ENCODE measurements at places on chromosomes 1 and 21.

- no peak for DNase-seq
Observed at GRCh38 chr1:240149484-240150094, 57.9 kb downstream of the FMN2 start.

GRCh38 chr1:209368864-209369598 is 214.5 kb upstream of the CAMK1G start:
- no peak for DNase-seq

DNA sequence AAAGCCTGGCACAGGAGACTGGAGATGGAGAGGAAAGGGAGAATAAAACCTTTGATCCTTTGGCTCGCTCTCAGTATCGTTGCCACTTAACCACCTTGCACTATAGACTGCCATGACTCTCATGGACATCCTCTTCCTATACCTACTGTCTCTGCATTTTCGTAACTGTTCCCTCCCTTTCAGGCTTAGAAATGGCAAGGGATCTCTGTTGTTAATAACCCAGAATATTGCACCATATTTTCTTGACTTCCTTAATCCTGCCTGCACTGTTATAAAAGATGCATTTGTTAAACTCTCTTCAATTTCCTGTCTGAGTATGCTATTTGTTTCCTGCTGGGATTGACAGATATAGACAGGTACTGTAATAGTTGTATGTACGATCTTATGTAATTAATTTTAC is 38.6 kb downstream of the CYYR1 start:
- DNase-seq, result no peak

DNA sequence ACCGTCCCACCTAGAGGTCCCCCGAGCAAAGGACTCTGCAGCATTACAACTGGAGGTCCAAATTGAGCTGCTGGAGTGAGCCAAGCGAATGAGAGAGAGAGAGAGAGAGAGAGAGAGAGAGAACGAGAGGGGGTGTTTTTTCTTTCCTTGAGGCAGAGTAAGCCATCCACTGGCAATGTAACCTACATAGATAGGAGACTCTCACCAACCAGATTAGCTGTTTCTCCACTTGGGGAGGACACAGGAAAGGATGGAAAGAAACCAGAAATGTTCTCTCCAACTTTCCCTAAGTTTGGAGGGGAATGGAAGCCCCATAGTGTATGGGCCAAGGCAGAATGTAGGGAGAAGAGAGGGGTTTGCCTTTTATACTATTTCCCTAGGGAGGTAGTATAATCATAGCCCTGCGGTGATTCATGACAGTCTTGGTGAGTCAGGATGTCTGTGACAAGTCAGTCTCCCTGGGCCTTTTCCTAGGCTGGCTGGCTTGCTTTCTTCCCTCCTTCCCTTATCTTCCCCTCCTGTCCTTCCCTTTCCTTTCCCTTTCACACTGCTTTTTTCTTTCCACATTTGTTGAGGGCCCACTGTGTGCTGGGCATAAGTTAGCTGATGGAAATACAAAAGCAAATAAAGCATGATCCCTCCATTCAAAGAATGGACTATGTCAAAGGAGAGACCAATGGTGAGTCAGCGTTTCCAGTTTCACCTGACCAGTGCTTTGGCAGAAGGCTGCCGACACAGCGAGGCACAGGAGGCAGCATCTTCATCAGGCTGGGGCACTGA is 7.1 kb downstream of the FNDC7 start:
- no peak for DNase-seq

DNA sequence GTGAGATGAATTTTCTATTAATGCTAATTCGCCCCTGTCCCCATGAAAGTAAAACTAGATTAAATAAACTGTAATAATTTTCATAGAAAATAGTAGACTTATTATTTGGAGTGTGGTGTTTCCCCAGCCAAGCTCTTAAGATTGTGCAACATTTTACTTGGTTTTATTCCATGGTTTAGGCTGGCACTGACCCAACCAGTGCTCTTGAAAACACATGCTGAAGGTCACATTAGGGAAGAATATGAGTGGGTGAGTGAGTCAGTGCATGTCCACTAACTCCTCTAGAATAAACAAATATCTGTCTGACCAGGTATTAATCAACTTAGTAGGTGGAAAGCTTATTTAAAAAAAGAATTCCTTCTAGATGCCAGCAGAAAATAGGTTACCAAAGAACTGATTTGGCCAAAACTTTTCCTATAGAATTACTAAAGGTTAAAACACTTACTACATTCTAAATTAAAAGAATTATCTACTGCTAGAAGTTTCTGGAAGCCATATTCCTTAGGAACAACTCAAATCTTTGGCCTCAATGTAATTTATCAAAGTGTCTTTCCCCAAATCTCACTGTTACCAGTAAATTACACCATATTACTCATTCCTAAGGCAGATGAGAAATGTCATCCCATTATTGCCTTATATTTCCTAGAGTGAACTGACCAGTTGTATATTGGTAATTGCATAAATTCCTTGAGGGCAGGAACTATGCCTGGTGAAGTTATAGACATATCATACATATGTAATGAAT is 89.7 kb upstream of the RGS1 start:
- DNase-seq, result no peak

- no peak for DNase-seq
Observed at GRCh38 chr1:12097321-12097720, 34.2 kb downstream of the TNFRSF8 start.

- no peak for DNase-seq
Observed at GRCh38 chr1:61441723-61442262, 283.1 kb downstream of the TM2D1 start.

DNA sequence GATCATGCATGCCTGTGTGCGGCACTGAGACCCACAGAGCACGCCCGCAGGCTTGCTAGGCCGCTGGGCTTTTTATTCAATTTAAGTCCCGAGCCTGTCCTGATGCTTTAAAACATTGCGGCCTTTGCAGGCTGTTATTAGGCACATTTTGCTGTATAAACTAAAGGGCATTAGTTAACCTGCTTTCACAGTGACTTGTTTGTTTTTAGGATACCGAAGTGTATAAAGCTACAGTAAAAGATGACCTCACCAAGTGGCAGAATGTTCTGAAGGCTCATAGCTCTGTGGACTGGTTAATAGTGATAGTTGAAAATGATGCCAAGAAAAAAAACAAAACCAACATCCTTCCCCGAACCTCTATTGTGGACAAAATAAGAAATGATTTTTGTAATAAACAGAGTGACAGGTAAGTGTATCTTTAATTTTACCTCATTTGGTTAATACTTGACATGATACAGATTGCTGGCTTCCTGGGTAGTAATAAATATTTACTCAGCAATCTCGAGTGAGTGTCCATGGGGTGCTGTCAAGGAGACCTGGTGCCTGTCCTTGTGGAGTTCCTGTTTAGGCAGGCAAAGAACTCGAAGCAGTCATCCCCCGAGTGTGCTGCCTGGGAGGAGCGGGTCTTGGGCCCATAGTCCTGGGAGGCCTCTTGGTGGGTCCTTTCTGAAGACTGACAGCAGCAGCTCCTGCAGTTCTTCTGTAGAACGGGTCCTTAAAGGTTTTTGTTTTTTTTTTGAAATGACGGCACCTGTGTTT is 40.1 kb downstream of the TRAPPC10 start:
- DNase-seq, result no peak

- DNase-seq, result no peak
Observed at GRCh38 chr21:27722095-27722494, 755.2 kb upstream of the ADAMTS5 start.

DNA sequence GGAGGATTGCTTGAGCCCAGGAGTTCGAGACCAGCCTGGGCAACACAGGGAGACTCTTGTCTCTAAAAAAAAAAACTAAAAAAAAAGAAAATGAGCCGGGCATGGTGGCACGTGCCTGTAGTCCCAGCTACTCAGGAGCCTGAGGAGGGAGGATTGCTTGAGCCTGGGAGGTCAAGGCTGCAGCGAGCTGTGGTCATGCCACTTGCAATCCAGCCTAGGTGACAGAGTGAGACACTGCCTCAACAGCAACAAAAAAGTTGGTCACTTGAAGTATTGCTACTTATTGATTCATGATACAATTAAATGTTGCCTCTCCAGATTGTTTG is 57.9 kb upstream of the CXADR start:
- DNase-seq, result no peak

- DNase-seq, result no peak
Observed at GRCh38 chr1:172484252-172484651, 40.4 kb upstream of the PIGC start.

DNA sequence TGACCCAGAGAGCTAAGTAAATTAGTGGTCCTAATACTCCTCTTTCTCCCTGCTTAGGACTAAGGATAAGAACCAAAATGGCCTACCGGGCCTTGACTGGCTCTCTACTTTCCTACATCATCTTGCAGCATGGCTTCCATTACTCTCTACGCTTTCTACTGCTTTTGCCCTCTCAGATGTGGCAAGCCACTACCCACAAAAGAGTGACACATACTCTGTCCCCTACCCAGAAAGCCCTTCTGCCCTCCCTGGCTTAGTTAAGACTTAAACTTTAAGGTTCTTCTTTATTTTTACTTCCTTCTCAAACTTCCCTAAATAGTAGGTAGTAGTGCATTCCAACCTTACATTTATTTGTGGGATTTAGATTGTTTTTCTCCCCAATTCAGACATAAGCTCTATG is 228.1 kb downstream of the TPR start:
- DNase-seq, result no peak

- DNase-seq, result no peak
Observed at GRCh38 chr1:111720977-111721786, 18.0 kb downstream of the INKA2 start.

DNA sequence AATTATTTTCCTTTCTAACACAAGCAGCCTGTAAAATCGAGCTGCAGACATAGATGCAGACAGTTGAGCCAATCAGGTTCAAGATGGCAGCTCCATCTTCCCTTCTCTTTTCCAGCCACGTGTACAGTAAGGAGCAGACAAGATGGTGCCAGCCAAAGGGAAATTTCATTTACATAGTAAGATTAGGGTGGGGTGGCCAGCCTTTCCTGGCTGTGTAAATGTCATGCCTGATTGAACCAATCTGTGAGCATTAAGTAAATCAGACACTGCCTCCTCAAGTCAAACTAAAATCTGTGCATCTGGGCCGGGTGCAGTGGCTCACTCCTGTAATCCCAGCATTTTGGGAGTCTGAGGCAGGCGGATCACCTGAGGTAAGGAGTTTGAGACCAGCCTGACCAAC is 60.2 kb downstream of the TBCE start:
- DNase-seq, result no peak

DNA sequence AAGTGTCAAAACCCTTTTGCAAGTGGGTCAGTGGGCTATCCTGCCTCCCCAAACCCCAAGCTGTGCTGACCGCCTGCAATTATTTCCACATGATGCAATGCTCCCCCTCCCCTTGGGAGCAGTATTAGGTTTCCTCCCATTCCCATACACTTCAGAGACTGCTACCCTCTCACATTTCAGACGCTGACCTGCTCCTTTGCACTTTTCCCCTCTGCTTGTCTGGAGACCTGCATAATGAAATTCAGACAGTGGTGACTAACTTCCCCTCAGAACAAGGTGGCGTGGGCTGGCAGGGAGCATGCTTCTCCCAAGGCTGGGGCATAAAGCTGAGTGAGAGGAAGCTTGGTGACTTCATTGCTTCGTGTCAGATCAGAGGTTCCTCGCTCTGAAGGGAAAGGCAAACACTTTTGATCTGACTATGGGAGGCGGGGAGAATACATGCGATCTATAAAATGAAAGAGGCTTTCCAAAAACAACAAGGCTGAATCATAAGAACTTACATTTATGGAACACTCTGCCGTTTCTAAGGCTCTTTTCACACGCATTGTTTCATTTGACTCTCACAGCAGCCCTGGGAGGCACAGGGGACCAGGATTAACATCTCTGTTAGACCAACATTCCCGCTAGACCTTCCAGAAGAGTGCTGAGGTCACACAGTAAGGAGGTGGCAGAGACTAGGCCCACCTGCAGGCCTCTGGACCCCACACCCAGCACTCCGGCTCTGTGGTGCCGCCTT is 27.5 kb upstream of the ROR1 start:
- peak; percentile 45 for DNase-seq

- DNase-seq, result no peak
Observed at GRCh38 chr1:22119626-22120468, 23.1 kb downstream of the WNT4 start.

DNA sequence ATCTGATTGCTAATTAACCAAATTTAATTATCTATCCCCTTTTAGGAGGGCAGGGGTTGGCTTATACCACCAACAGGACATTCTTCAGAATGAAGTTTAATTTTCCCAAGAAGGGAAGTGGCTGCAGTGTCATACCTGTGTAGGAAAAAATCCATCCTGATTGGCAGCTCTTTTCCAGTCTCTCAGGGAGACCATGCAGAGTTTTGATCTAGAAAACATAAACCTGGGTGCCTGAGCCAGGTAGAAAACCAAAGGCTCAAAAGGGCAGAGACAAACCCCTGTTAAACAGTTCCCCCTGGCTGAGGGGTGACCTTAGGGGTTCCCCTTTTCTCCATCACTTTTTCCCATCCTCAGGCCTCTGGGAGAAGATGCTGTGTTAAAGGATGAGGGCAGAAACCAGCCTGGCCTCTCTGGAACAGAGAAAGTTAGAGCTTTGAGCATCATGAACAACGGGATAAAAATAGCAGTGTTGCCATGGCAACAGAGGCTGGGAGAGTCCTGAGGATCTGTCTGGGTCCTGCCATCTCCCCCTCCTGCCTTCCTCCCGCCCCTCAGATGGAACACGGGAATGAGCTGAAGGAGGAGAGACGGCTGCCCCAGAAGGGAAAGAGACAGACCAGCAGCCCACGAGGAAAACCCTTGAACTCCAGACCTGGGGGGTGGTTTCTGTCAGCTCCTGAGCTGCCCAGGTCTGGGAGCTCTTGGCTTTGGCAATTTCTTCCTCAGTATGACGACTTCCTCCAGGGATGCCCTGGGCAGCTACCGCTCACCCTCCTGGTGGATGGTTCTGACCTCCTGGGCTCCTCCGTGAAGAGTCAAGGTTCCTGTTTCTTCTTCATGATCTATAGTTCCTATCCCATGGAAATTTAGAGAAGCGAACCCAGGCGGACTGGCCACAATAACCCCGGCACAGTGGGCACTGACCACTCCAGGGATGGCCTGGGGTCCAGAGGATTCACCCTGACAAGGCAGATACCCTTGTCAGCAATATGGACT is 14.0 kb upstream of the LEMD1 start:
- no peak for DNase-seq
